ENCODE measurements at places on chromosomes 2 and 18.

- DNase-seq: no peak
Measured at GRCh38 chr2:219459460-219460311, 25.0 kb downstream of the SPEG start.

DNA sequence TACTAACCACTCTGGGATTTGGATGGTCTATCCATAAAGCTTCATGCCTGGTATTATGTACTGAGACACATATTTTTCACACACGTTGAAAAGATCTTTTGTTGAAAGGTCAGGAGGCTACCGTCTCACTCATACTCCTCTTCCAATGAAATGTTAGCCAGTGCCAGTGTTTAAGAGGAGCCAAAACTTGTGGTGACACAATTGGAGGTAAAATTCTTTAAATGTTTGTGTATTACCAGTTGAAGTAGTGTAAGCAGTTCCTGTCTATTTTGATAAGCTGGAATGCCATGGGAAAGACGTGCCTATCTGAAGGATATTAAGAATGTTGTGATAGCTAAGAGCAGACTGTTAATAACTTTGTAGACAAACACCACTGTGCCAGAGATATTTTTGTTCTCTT, 32.1 kb downstream of the MARCHF7 start:
- no peak for DNase-seq

DNA sequence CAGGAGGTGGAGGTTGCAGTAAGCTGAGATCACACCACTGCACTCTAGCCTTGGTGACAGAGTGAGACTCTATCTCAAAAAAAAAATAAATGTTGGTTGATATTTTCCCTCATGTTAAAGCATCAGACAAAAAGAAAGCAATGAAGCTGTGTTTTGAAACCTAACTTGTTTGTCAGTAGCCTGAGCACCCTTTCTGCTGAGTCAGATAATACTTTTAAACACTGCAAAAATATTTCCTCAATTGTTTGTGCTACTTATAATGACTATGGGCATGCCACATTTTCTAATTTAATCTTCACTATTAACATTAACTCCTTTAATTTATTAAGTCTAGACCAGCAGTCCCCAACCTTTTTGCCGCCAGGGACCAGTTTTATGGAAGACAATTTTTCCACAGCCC, 236.3 kb upstream of the AGAP1 start:
- DNase-seq: no peak

GRCh38 chr2:62787386-62787785, 81.9 kb downstream of the EHBP1 start:
- DNase-seq: no peak

- DNase-seq: no peak
Measured at GRCh38 chr2:151315381-151315903, 26.0 kb upstream of the NMI start.

DNA sequence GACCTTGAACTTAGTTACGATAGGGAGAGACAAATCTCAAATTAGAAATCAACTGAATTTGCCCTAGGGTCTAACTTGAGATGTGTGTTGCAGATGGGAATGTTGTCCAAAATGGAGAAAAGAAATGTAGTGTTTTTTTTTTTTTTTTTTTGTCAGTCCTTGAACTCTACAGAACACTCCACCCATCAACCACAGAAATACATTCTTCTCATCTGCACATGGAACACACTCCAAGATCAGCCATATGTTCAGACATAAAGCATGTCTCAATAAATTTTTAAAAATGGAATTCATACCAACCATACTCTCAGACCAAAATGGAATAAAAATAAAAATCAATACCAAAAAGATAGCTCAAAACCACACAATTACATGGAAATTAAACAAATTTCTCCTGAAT, 526.5 kb downstream of the FBXO15 start:
- DNase-seq: no peak

DNA sequence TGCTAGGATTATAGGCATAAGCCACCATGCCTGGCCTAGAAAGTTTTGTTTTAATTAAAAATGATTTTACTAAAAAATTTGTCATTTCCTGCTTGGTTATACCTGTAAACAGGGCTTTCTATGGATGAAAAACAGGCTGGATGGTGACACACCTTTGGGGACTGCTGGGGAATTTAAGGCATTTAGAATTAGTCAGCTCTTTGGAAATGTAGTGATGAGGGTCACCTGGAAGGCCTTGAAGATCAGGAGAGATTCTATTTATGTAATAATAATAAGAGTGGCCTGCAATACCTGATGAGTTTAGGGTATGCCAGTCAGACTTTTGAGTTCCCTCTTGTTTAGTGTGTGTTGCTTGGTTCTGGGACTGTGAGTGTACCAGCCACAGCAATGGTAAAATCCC, 51.1 kb downstream of the RALBP1 start:
- no peak for DNase-seq

GRCh38 chr2:58447586-58447985, 206.5 kb upstream of the FANCL start:
- DNase-seq: no peak

GRCh38 chr2:23235292-23235691, 149.7 kb upstream of the KLHL29 start:
- DNase-seq: no peak

DNA sequence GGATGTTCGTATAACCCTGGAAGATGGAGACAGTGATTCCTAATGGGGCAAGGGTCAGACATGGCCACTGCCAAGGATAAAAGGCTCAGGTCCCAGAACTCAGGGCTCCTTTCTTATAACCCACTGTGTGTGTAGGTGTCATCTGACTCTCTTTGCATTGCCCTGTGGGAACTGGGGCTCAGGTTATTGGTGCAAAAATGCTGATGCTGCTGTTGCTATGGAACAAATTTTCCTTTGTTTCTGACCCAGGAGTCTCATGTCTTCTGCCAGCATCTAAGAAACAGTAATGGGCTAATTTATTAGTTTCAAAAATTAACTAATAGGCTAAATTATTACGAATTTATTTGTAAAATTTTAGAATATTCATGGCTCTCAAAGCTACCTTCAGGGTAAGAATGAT, 24.3 kb upstream of the LDLRAD4 start:
- no peak for DNase-seq

DNA sequence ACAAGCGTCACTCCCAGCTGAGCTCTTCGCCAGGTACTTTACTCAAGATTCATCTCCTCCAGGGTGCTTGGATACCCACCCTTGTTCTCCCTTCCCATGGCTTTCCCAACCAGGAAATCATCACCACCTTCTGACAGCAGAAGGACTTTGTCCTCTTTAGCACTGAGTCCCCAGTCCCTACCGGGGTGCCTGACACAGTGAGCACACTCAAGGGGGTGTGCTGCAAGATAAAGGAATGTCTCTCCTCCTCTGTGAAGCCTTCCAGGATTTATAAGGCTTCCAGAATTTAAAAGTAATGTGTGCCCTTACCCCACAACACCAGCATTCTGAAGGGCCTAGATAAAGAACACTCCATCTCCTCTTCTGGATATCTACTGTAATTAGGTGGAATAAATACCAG, 39.6 kb downstream of the ACVR1 start:
- DNase-seq: no peak

GRCh38 chr2:128687565-128687964, 368.9 kb upstream of the HS6ST1 start:
- DNase-seq: no peak

Data from NCI-H1417 treated with DMSO at 0.1 percent for 48 hours (cell line).